ENCODE measurements at places on chromosomes 7 and 10. TPM values are rescaled to one million over a fixed set of nuclear protein-coding genes. Genes with fewer than 3 reads are reported as not detected.

ADAP1 gene
- 7.5 TPM for total RNA-seq

C7orf57 gene
- not detected for total RNA-seq

EBF3 gene
- 28.0 TPM for total RNA-seq

ACSL5 gene
- 13.3 TPM for total RNA-seq

ANKRD7 gene
- total RNA-seq = 0.73 TPM

IQUB gene
- 3.3 TPM for total RNA-seq

KCNMA1 gene
- 37.8 TPM for total RNA-seq

IGFBP3 gene
- 159 TPM for total RNA-seq

CASP7 gene
- 19.0 TPM for total RNA-seq

REPIN1 gene
- total RNA-seq = 70.8 TPM

PDSS1 gene
- 7.8 TPM for total RNA-seq

ZNF467 gene
- 6.3 TPM for total RNA-seq

FRAT2 gene
- 12.2 TPM for total RNA-seq

CTBP2 gene
- total RNA-seq = 91.2 TPM

ARHGEF35 gene
- 4.3 TPM for total RNA-seq

LRGUK gene
- 0.96 TPM for total RNA-seq

HTR5A gene
- not detected for total RNA-seq

OR2A12 gene
- not detected for total RNA-seq

GRID2IP gene
- total RNA-seq = 0.88 TPM

NHLRC2 gene
- 84.3 TPM for total RNA-seq

CCDC136 gene
- total RNA-seq = 6.4 TPM

CCDC172 gene
- not detected for total RNA-seq

CPA1 gene
- 0.96 TPM for total RNA-seq

UMAD1 gene
- 13.6 TPM for total RNA-seq

ZPBP gene
- total RNA-seq = not detected

MMRN2 gene
- total RNA-seq = 32.6 TPM

SPDYE18 gene
- total RNA-seq = 1.6 TPM

ALOX5 gene
- 67.5 TPM for total RNA-seq

CLRN3 gene
- total RNA-seq = not detected

ENTPD1 gene
- total RNA-seq = 26.9 TPM

MORN4 gene
- 9.4 TPM for total RNA-seq

ATRNL1 gene
- total RNA-seq = 11.4 TPM

SPDYE1 gene
- total RNA-seq = not detected

PALD1 gene
- total RNA-seq = 5.9 TPM

CC2D2B gene
- 2.9 TPM for total RNA-seq

ATOH7 gene
- total RNA-seq = 0.64 TPM

SLC4A2 gene
- 83.2 TPM for total RNA-seq

NUTM2D gene
- 2.8 TPM for total RNA-seq

ADAM12 gene
- total RNA-seq = 8.6 TPM

TBX20 gene
- not detected for total RNA-seq

SCART1 gene
- 2.9 TPM for total RNA-seq

NRAP gene
- not detected for total RNA-seq

ADAMTS14 gene
- under 0.01 TPM for total RNA-seq

OR6V1 gene
- not detected for total RNA-seq

TBXAS1 gene
- total RNA-seq = 17.7 TPM

EPC1 gene
- total RNA-seq = 78.7 TPM

NACAD gene
- total RNA-seq = 7.5 TPM

ATAD1 gene
- total RNA-seq = 40.6 TPM

ARHGEF5 gene
- total RNA-seq = 5.9 TPM

PLXDC2 gene
- total RNA-seq = 63.9 TPM

EBLN1 gene
- not detected for total RNA-seq

RBM33 gene
- 58.8 TPM for total RNA-seq

ITPRID1 gene
- total RNA-seq = not detected

PAPOLB gene
- total RNA-seq = 0.15 TPM

All from breast epithelium (tissue), 4 donors.